ENCODE measurements at places on chromosomes 6 and 20.
A peak's percentile ranks its signal among the peaks of the same experiment; 100 is the strongest.

GRCh38 chr20:45407783-45408645 is at the start of gene DBNDD2:
TSS of gene DBNDD2 (plus strand) at chr20:45408289. CDS start at chr20:45408468, 179 bp downstream.
- DNase-seq = no peak

DNA sequence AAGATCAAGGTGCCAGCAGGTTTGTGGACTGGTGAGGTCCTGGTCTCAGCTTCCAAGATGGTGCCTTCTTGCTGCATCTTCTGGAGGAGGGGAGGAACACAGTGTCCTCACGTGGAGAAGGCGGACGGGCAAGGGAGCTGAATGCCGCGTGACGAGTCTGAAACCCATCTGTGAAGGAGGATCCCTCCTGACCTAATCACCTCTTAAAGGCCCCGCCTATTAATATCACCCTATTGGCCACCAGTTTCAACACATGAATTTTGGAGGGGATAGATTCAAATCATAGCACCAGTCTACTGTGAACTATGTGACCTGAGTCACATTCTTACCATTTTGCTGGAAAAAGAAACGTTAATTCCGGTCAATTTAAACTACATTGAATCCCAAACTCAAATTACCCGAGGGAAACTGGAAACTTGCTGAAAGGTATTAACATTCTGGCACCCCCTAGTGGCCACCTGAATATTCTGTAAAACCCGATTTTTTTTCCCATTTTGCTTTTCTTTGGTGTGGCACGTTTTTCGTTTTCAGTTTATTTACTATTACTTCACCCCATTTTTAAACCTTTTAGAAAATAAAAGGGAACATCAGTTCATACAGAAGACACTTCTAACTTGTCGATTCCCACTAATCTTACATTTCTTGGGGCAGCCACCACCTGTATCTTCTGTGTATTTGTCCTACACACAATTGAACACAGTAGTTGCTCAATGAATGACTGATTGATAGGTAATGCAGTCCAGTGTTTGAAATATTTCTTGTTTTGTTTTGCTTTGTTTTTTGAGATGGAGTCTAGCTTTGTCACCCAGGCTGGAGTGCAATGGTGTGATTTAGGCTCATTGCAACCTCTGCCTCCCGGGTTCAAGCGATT is 17.9 kb upstream of the CCDC170 start:
- no peak for DNase-seq

DNA sequence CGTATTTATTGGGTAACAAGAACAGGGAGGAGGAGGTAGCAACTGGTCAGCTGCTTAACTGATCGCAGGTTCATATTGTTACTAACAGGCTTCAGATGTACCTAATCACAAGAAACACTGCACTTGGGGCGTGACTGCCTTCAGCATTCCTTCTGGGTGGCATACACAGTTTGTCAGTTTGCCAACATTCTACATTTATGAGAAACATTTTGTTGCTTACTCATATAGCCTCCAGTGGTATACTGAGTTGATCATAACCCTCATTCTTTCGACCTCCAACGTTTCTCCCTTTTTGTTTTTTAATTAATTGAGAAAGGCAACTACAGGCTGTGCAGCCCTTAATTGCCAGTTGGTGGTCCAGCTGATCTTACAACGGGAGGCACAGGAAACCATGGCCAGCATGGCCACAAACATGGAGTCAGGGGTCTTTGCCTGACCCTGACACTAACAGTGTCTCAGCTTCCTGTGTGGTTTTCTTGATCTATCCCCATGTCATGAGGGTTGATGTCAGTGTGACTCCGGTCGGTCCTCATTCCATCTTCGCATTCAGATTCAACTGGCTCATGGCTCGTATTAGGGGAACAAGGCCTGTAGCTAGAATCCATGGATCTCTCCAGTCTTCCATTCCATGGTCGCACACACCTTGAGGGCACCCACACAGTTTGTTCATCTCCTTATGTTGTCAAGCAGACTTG is 9.4 kb downstream of the EPB41L2 start:
- DNase-seq = no peak

GRCh38 chr6:44739181-44739580 is 351.7 kb downstream of the CDC5L start:
- DNase-seq = no peak

DNA sequence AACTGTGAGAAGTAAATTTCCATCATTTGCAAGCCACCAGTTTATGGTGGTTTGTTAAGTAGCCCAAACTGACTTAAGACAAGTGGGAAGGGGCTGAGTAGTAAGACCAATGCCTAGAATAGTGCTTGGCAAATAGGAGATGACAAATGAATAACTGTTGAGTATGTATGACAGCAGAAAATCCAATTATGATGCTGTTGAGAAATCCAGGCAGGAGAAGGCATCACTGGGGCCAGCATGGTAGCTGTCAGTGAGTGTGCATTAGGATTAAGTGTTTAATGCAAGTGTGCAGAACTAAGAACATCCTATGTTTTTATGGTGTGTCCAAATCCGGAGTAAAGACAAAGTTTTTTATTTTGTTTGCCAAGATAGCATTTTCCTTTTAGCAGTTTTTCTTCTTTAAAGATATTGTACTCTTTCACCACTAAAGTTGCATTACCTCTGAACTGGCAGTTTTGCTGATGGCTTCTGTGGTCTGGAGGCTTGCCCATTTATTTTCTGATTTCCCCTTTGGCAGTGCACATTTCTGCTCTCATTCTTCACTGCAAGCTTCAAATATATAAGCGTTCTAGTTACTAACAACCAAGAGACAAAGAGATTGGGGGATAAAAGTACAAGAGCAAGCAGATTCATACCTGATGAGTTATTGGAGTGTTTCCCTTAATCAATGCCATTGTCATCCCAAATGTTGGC is 289.7 kb downstream of the KCNQ5 start:
- DNase-seq = no peak

- DNase-seq = no peak
Measured at GRCh38 chr20:59742351-59743095, 138.2 kb downstream of the PHACTR3 start.

DNA sequence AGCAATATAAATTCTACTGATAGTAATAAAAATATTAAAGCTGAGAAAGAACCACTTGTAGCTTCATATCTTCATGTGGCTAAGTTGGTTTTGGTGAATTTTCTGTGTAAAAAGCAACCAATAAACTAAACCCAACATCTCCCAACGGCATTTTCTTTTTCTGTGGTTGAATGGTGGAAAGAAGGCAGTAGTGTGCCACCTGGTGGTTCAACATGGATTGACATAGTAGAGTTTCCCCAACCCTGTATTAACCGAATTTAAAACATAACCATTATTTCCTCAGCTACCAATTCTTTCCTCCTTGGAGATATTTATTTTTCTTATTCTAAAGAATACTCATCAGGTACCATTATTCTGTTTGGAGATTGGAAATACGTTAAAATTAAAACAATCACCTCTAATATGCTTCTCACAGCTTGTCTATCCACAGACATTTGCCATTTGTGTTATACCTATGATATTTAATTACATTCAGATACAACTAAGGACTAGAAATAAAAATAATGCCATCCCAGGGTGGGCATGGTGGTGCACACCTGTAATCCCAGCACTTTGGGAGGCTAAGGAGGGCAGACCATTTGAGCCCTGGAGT is 117.1 kb upstream of the EEF1E1 start:
- DNase-seq = peak; percentile 39

- no peak for DNase-seq
Measured at GRCh38 chr20:51372966-51373365, 169.6 kb downstream of the NFATC2 start.

GRCh38 chr20:44620030-44620429 is 31.5 kb downstream of the ADA start:
- no peak for DNase-seq

GRCh38 chr6:151075930-151076555 is 163.7 kb upstream of the AKAP12 start:
- DNase-seq = no peak

- DNase-seq = no peak
Measured at GRCh38 chr6:47424436-47424836, 53.2 kb upstream of the CD2AP start.

GRCh38 chr6:4378319-4378996 is 243.1 kb upstream of the ECI2 start:
- DNase-seq = no peak

- no peak for DNase-seq
Measured at GRCh38 chr20:35302421-35303335, 10.5 kb upstream of the FAM83C start.

Measured in CD4-positive, alpha-beta T cell treated with Interleukin-4 for 1 hour (primary cell).